ENCODE measurements at places on chromosomes 1 and 21.

DNA sequence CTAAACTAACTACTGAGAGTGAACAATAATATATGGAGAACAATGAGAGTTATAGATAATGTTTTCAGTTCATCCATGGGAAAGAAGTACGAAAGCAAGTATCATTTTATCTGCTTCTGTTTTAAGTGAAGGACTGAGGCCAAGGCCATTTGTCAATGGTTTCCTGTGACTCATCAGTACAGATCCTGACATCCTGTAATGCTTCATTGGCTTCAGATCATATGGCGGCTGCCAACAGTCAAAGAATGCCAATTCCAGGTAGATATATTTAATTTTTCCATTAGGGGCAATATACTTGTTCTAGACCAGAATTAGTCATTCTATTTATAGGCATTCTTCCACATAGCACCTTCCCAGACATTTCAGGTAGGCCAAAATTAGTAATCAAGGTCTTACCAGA, 97.3 kb downstream of the USH2A start:
- DNase-seq, result no peak

- DNase-seq, result no peak
Observed at GRCh38 chr21:41402231-41402630, 23.8 kb upstream of the MX1 start.

DNA sequence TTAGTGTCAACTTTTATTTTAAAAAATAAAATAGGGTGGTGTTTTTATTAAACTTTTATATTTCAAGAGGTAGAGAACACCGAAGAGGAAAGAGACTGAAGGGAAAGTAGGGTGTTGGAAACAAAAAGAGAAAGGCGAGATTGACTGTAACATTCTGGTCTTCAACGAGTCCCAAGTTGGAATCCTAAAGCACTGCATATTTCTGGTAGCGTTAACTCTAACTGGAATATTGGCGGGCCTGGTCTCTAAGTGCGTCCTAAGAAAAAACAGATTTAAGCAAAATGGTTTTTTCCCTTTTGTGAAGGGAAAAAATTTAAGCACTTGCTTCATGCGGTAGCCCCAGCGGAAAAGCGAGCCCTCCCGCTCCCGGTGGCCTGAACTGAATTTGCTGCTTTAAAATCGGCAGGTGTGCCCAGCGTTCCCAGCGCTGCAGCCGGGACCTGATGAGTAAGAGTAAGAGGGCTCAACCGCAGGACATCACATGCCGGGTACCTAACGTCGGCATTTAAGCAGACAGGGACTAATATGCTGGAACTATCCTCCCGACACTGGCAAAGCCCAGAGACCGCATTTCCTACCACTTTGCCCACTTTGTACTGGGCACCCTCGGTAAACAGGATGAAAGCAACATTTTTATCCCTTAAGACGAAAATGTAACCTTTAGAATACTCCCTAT, 30.5 kb upstream of the NFIA start:
- DNase-seq, result no peak

DNA sequence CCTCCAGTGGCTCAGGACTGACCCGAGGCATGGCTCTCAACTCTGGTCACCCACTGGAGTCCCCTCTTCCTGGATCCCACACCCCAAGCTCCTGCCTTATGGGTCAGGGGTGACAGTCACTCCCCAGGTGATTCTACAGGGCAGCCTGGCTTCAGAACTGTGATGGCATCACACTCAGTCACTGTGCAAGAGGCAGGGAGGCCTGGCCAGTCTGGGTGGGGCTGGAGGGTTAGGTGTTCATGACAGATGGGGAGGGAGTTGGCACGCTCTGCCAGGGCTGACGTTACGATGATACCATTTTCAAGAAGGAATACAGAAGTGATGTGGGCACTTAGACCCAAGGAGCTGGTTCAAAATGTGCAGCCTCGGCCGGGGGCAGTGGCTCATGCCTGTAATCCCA, 25.2 kb upstream of the ABCG1 start:
- DNase-seq, result no peak

DNA sequence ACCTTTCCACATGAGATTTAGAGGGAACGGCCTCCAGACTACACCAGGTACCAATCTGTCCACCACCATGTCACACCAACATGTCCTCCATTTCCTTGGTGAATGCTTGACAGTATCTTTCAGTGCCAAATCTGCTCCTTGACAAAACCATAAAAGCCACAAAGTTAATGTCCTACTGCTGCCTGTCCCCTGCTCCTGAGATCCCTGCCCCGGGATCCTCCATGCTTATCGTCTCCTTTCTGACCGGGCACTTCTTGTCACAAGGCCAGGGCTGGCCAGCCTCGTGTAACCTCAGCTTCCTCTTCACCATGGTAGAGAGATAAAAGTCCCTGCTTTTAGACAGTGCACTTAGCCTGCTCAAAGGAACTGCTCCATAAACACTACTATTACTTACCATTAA, 136.2 kb downstream of the NAV1 start:
- peak; percentile 22 for DNase-seq

- peak; percentile 55 for DNase-seq
Observed at GRCh38 chr1:16215882-16216753, 3.7 kb upstream of the ARHGEF19 start.

DNA sequence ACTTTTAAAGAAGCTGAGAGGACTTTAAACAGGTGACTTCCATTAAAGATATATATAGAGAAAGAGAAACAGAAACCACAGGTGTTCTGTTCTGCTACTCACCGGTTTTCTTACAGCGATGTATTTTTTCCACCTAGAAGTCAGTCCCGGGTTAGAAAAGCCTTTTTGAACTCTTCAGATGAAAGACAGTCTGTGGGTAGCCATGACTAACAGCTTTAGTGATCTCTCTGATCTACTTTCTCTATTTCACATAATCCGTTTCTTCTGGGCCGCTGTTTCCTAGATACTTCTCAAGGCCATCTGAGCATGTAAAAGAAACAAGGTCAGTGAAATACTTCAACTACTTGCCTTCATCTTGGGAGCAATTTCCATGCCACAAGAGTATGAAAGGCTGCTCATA, 25.1 kb downstream of the WDR64 start:
- DNase-seq, result no peak

DNA sequence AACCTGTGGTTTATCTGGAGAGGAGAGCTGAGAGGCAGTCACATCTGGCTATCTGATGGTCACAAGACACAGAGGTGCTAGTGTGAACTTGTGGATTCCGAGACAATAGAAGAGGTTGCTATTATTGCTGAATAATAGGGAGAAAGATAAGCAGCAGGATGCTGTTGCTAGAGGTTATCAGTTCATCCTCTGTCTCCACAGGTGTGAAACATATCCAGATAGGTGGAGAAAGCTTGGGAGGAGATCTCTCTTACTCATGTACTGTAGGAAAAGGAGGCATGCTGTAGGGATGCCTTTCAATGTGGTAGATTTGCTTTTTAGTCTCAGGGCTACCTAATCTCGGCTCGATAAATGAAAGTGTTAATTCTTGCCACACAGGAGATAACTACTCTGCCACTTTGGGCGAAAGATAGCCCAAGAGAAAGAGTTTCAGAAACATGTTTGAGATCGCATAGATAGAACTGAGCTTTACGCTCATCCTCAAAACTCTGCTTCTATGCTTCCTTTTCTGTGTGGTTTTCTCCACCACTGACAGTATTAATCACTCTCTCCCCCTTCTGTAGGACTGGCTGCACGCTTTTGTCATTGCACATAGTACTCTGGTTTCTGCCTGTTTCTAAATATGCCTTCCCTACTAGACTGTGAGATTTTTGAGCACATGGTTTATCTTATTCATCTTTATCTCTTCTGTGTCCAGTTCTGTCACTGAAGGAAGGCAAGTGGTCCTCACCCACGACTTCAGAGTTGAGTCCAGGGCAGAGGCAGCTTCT, 36.7 kb upstream of the PLXNA2 start:
- no peak for DNase-seq

DNA sequence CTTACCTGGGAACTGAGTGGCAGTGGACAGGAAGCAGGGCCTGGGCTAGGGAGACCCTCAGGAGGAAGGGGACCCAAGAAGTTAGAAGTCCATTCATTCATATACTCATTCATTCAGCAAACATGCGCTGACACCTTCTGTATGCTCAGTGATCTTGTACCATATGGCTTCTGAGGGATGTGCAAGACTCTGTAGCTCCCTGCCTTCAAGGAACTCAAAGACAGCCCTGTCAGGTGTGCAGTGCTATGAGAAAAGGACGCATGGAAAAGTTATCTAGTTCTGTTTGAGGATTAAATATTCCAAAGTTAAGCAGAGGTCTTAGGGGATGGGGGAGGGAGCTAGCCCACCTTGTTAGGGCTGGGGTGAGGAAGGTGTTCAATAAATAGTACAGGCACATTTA, 12.5 kb downstream of the DMAP1 start:
- no peak for DNase-seq

GRCh38 chr1:224675590-224675989, 59.5 kb downstream of the CNIH3 start:
- DNase-seq, result no peak

DNA sequence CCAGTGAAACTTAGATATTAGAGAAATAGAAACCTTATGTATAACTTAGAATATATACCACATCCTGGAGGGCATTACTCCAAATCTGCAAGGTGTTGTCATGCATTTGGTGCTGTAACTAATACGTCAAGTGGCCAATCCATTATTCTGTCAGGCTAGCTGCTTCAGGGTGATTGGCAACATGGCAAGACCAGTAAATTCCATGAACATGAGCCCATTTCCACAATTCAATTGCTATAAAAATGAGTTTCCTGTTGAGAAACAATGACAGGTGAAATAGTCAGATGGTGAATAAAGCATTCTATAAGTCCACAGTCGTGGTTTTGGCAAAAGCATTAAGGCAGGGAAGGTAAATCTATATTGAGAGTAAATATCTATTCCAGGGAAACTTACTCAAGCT, 566.0 kb downstream of the ADGRL2 start:
- no peak for DNase-seq

DNA sequence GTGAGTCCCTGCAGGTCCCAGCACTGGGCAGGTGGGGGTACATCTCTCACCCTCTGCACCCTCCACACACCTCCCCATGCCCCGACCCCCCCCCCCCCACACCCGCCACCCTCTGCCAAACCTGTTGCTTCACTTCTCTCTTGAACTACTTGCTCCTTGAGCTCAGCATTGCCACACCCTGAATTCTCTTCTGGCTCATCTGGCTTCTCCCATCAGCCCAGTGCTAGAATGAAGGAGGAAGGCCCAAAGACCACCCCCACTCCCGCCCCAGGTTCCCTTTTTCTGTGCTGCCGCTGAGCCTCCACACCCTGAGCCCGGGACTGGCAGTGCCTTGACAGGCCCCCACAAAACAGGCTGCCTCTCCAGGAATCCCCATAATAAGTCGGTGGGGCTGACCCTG, 6.4 kb upstream of the TNNI1 start:
- no peak for DNase-seq

- peak; percentile 32 for DNase-seq
Observed at GRCh38 chr1:151867765-151868411, 14.4 kb upstream of the THEM5 start.

DNA sequence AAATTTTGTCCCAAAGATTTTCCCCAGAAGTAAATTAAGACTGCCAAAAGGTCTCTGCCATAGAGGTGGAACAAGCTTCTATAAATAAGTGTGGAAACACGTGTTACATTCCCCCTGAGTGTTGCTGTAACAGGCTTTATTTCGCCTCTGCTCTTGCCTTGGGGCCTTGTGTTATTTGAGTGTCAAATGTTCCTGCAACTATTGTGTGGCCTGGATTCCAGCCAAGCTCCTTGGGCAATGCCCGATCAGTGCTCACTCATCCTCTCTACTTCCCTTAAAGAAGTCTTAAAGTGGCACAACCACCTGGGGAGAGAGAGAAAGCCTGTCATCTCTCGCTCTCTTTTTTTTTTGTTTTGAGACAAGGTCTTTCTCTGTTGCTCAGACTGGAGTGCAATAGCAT, 156.7 kb downstream of the NR5A2 start:
- peak; percentile 8 for DNase-seq

- DNase-seq, result no peak
Observed at GRCh38 chr1:54178296-54179070, 21.3 kb downstream of the CYB5RL start.

GRCh38 chr1:210400043-210400840, 71.5 kb downstream of the HHAT start:
- DNase-seq, result peak; percentile 74

GRCh38 chr21:29829564-29830275, 110.1 kb downstream of the GRIK1 start:
- no peak for DNase-seq

- DNase-seq, result no peak
Observed at GRCh38 chr1:62597281-62597680, at the start of gene ANGPTL3. Gene ANGPTL3 (plus strand): TSS chr1:62597520. CDS start chr1:62597567, 47 bp downstream.

GRCh38 chr21:16330082-16330907, 600.5 kb downstream of the USP25 start:
- peak; percentile 94 for DNase-seq

DNA sequence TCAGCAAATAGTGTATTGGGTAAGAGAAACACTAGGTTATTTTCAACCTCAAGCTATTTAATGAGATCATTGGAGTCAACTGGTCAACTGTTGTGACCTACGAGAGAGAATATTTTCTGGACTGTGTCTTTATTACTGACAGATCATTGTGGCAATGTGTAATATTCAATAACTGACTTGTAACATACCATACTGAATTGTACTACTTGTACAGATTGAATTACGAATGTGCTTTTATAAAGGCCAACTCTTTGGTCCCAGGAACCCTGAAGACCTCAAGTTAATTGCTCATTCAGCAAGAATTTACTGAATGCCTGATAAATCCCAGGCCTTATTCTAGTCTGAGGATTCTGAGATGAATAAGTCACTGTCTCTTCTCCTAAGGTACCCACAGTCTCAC, 56.1 kb upstream of the CAMK1G start:
- DNase-seq, result no peak

DNA sequence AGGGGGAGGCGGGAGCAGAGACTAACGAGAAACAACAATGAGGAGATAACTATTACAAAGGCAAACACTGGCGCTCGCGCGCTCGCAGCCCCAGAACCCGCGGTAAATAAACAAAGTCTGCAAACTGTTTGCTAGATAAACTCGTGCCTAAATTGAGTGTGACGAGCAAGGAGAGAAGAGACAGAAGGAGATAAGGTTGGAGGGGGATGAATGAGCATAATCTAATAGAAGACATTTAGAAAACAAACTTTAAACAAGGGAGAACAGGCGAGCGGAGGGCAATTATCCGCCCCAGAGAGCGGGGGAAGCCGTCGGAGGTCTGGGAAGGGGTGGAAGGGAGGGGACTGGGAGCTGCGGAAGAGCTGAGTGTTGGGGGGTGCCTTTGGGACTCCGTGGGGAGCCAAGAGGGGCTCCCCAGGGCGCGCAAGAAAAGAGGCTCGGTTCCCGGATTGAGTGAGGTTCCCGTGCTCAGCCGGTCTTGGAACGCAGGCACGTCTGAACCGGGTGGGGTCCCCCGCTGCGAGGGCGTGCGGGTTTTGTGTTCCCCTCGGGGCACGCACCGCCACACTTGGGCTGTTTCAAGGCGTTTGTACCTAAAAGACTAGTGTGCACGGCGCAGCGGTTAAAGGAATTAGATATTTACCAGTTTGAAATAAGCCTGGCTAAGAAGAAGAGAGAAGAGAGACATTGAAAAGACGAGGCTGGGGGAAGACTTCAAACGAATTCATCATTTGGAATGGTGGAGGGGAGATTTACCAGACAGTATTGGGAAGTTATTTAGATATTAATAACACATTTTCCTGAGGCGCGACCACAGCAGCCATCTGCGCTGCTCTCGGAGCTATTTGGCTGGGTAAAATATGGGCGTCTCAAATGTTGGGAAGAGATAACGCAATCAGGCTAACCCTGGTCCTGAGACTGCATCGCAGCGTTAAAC, 10.6 kb downstream of the PAX7 start:
- DNase-seq, result no peak

Measured in globus pallidus (tissue), 1 donor.